ENCODE measurements at places on chromosomes 5 and 9.

- DNase-seq: no peak
These were observed 25.5 kb upstream of the SLC25A51 start for GRCh38 chr9:37929441-37929895.

DNA sequence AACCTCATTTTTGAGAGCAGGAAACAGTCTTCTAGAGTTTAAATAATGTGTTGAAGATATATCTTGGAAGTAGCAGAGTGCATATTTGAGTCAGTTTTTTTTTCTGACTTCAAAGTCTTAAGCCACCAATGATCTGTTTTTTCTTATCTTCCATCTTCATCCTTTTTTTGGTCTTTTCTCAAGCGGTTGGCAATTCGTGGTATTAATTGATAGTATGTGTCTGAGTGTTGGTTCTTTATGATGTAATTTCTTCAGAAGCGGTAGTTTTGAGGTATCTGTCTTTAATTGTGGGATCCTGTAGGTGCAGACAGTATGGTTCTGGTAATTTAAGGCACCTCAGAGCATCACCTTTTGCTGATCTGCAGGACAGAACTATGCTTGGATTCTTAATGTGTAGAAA, 3.9 kb downstream of the CSNK1G3 start:
- no peak for DNase-seq

GRCh38 chr9:114607671-114608524, 3.2 kb upstream of the TMEM268 start:
- no peak for DNase-seq

DNA sequence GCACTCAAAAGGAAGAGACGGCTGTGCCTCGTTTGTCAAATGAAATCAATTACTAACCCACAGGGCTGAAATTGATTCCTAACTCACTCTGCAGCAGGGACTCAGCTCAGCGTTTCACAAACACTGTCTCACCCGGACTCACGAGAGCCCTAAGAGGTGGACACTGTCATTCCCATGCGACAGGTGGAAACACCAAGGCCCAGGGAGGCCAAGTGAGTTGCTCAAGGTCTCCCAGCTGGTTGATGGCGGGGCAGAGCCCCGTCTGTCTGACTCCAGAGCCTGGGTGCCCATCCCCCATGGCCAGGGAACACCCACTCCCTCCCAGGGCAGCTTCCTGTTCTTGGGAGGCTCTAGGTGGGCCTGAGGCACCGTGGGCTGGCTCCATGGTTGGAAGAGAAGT, 1.3 kb upstream of the PLPP7 start:
- DNase-seq: no peak

DNA sequence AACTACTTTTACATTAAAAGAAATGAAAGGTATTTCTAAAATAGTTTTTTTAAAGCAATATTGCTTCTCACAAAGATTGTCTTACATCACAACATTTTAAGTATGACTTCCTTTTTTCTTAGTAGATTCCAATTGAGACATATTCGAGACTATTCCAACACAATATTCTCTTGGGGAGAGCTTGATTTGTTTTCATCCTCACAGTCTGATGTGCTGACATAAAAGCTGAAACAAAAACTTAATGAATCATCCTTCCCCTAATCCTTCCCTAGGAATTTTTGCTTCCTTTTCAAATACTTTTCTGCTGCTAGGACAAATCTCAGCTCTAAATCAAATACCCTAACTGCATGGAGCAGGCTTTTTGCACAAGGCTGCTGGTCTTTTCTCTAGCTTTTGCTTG, 245.8 kb upstream of the MAP3K1 start:
- no peak for DNase-seq

GRCh38 chr5:154513669-154514084, 35.6 kb upstream of the HAND1 start:
- no peak for DNase-seq

DNA sequence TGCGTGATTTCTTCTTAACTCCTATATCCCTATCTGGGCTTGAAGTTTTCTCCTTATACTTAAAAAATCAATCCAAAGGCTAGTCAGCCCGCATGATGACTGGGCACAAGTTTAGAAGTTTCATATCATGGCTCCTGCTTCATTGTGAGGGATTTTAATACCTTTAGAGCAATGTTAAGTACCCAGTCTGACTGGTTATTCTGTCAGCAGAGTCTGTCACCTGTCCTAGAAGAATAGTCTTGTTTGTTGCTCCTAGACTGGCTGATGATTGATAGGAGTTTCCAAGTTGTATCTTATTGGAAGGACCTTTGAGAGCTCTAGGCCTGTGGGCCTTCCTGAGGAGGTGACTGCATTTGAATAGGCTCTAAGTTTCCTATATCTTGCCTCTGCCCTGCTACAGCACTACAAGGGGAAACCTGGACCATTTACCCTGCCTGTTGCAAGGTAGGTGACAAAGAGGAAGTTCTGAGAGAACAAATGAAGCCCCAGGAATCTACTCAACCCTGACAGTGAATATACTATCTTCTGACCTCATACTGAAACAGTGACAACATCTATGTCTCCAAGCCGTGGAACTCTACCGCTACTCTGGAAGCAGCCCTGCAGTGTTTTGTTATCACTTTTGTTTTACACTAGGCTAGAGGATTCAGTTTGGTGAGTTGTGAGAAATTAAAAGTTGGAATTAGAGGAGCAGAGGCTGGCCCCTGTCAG, 66.5 kb downstream of the F2RL2 start:
- no peak for DNase-seq

GRCh38 chr9:70197216-70198044, 61.3 kb upstream of the SMC5 start:
- no peak for DNase-seq

DNA sequence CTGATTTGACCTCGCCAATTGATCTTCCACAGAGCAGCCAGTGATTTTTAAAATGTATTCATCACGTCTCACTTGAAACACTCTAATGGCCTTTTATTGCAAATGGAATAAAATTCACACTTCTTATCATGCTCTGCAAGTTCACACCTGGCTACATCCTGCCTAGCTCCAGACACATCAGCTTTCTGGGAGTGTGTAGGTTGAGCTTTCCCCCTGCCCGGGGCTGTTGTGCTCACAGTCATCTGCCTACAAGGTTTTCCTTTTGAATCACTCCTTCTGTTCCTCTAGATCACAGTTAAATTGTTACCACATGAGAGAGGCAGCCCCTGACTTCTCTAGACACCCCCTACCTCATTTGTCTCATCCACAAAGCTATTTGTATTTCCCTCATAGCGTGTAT, 674.5 kb downstream of the PRELID2 start:
- no peak for DNase-seq

- DNase-seq: no peak
These were observed 112.5 kb upstream of the LARP1 start for GRCh38 chr5:154642499-154643245.

DNA sequence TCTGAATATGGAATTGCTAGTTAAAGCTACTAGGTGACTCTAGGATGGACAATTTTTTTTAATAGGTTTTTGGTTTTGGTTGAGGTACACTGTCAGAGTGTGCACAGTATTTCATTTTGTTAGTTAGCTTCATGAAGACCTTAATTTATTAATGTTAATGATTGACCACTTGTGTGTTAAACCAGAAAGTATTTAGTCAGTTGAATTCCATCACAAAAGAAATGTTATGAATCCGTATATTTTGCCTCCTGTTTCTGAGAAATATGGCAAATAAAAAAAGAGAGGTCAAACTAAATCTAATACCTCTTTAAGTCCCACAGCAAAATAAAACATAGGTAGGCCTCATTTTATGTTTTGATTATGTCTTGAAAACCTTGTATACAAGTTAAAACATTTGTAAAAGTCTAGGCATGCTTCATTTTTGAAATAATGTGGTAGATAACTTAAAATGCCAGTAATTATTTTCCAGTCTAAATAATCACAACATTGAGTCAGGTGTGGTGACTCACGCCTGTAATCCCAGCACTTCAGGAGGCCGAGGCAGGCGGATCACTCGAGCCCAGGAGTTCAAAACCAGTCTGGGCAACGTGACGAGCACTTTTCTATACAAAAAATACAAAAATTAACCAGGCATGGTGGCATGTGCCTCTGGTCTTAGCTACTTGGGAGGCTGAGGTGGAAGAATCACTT, 50.8 kb downstream of the ITGA1 start:
- DNase-seq: no peak

- no peak for DNase-seq
These were observed 37.7 kb downstream of the SPARC start for GRCh38 chr5:151648988-151649387.

- no peak for DNase-seq
These were observed 284.0 kb upstream of the TLE4 start for GRCh38 chr9:79287708-79288290.

DNA sequence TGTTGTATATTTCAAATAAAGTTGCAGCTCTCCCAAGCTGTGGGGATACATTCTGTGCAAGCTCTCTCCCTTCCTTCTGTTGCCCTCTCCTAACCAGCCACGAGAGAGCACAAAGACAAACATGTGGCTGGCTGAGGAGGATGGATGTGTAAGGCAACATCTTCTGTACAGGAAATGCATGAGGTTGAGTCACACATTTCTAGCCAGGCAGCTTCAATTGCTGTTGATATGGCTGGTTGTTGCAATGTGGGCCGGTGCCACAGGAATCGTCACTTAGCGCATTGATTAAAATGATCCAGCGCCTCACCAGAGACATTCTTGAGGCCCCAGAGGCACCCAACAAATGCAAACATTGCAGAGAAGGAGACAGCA, 207.1 kb downstream of the ICE1 start:
- no peak for DNase-seq
